ENCODE measurements at places on chromosomes 5 and 9.

- no peak for DNase-seq
These were observed 11.1 kb downstream of the UNC13B start for GRCh38 chr9:35172878-35173277.

- DNase-seq, result no peak
These were observed 72.4 kb downstream of the MSX2 start for GRCh38 chr5:174796711-174797192.

- peak; percentile 55 for DNase-seq
These were observed 618 bp downstream of the TNPO1 start for GRCh38 chr5:72817076-72817481.

- peak; percentile 78 for DNase-seq
These were observed 145.7 kb downstream of the ARHGAP26 start for GRCh38 chr5:142915813-142916424.

DNA sequence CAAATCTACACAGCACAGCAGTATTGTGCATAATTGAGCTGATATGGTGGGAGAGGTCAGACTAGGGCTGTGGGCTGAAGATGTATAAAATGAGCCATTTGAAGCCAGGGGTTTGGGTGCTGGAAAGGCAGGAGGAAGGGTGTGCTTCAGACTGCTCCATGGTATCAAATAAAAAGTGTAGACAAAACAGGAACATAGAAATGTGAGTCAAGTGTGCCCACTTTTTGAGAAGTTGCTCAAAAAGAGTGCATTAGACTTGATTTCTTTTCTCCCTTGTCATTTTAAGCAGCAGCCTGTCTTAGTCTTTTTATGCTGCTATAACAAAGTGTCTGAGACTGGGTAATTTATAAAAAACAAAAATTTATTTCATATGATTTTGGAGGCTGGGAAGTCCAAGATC lies 55.8 kb upstream of the ZFAND5 start:
- no peak for DNase-seq

GRCh38 chr9:122468735-122469134 lies 9.0 kb downstream of the OR1J1 start:
- no peak for DNase-seq

DNA sequence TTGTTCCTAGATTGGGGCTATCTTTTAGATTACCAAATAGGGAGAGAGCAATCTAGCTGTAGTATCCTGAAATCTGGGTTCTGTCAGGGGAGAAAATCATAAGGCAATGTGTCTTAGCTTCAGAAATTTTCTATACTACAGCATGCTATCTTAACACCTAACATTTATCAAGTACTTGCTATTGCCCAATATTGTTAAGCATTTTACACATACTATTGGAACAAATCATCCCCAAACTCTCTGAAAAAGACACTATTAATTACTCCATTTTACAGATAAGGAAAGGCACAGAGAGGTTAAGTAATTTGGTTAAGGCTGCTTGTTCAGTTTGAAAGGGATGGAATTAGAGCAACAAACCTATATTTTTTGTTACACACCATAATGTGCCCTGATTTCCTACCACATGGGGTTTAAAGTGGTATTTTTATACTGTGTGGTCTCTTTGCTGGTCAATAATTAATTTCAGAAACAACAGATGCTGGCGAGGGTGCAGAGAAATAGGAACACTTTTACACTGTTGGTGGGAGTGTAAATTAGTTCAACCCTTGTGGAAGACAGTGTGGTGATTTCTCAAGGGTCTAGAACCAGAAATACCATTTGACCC lies 57.2 kb upstream of the RIC1 start:
- no peak for DNase-seq

DNA sequence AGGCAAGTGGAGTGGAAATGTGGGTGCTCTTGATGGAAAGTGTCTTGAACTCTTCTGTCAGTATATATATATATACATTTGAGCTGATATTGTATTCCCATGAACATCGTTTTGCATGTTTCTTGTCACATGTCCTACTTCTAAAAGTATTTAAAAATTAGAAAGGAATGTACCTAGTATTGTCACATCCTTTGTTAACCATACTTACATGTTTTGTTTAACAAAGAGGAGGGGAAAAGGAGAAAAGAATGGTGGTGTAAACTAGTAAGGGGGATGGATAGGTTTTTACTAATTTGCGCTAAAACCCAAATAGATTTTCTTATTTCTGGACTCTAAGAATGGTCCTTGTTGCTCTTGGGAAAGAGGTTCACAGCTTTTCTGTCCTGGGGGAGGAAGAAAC lies 181.7 kb downstream of the GOLPH3 start:
- DNase-seq, result no peak

DNA sequence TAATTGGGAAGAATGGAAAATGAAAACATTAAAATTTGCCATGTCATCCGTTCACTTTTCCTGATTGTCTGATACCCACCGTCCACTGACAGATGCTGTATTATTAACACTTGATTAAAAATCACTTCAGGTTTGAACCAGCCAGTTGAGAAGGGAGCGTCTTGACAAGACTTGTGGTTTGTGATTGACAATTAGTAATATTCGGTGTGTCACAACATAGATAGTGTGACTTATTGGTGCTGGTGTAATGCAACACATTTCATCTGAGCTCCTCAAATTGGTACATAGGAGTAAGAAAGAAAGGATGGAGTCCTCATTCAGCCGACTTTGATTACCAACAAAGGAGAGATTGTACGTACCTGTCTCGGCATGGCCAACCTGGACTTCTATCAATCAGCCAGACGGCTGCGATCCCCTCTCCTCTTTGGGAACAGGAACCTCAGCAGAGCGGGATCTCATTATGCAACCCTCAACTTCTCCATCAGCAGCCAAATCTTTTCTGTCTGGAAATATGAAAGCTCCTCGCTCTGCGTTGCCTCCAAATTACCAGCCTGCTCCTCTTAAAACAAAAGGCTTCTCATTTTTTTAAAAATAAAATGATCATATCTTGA lies 211.7 kb upstream of the MVB12B start:
- DNase-seq, result no peak

GRCh38 chr9:20340511-20340861 lies 281.8 kb downstream of the MLLT3 start:
- no peak for DNase-seq

DNA sequence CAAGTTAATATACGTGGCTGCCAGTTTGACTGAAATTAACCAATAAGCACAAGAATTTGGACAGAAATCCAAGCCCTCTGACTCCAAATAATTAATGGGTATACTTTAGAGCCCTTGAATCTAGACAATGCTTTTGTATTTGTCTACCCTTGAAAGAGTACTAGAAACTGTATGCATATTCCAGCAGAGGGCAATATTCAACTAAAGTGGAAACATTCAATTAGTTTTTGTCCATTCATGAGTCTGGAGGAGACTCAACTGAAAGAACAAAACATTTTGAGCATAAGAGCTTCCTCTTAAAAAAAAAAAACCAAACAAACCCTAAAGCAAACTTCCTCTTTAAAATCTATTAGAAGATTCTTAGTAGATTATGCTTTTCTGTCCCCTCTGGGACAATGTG lies 157.8 kb downstream of the ARHGEF28 start:
- no peak for DNase-seq

DNA sequence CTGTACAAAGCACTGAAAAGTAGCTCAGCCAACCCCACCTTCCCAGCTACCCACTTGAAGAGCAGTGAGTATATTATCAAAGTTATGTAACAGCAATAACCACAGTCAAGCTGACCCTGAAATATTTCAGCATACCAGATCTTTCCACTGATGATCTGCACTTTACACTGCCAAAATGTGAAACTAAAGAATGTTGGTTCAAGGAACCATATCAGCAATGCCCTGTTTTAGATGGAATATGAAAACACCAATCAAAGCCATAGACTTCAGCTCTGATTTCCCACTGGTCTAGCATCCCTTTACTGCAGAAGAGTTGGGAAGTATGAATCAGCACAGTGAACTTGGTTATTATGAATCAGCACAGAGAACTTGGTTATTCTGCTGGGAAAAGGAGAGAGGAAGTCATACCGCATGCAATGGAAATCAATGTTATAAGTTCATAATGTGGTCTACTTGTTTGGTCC lies 20.0 kb downstream of the CEMIP2 start:
- no peak for DNase-seq

DNA sequence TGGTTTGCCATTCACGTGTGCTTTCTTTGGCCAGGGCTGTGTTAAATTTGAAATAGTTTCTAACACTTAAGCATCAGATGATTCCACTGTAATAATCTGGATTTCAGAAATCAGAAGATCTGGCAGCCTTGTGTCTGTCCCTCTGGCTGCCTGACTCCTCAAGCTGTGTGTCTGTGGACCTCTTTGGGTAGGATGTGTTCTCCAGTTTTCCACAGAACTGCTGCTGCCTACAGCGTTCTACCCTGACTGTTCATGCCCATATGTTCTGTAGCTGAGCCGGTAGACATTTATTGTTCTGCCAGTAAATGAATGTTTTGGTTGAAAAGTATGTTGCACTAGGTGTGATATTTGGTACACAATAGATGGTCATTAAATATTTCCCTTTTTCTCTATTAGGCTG lies 81.3 kb downstream of the SH3GL2 start:
- no peak for DNase-seq

DNA sequence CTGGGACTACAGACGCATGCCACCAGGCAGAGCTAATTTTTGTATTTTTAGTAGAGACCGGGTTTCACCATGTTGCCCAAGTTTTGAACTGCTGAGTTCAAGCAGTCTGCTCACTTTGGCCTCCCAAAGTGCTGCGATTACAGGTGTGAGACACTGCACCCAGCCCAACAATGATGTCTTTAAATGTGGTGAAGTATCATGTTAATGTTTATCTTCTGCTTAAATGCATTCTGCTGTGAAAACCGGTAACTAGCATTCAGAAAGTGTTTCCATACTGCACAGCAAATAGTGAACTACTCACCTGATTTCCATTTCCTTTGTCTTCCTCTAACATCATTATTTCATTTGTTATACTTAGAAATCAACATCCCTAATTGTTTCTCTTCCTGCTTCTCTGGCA lies 264.0 kb upstream of the ITGA1 start:
- no peak for DNase-seq

- peak; percentile 83 for DNase-seq
These were observed 87.8 kb downstream of the RXRA start for GRCh38 chr9:134413890-134414623.

- no peak for DNase-seq
These were observed 249.7 kb downstream of the ENC1 start for GRCh38 chr5:74390822-74391221.

DNA sequence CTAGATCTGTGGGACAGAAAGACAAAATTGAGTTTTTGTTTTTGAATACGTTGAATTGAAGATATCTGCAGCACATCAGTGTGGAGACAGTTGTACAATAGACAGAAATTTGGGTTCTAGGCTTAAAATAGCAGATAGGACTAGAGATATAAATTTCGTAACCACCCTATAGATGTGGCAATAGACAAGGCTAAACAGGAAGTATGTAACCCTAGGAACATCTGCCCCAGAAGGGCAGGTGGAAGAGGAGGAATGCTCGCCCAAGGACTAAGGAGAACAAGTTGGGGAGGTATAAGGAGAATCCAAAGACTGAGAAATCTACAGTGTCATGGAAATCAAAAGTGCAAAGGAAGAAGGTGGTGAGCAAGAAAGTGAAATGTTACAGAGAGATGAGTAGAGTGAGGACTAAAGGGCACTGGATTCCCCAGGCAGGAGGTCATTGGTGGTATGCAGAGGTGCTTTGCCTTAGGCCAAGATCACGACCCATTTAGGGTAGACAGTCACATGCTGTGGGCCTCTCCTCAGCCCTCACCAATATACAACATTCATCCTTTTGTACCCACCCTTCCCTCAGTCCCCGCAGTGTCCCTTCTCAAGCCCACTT lies 109.1 kb upstream of the ELL2 start:
- DNase-seq, result peak; percentile 59

DNA sequence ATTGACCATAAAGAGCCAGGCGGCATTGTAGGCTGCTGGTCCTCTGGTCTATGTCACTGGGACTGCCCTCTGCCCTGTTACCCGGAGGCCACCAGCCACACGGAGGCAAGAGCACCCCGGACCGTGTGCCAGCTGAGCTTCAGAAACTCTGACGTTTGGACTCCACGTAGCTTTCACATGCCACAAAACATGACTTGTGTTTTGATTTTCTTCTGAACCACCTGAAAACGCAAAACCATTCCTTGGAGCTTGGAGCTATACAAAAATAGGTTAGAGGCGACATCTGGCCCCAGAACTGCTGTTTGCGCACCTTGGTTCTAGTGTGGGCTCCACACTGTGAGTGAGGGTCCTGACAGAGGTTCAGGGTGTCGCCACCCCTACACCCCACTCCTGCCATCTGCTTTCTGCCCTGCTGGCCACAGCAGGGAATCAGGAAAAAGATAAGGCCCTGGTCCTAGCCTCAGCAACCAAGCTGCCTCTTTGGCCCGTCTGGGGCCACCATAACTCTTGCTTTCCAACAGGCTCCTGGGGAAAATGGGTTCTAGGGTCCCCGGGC lies 151.3 kb upstream of the IRX2 start:
- DNase-seq, result no peak

DNA sequence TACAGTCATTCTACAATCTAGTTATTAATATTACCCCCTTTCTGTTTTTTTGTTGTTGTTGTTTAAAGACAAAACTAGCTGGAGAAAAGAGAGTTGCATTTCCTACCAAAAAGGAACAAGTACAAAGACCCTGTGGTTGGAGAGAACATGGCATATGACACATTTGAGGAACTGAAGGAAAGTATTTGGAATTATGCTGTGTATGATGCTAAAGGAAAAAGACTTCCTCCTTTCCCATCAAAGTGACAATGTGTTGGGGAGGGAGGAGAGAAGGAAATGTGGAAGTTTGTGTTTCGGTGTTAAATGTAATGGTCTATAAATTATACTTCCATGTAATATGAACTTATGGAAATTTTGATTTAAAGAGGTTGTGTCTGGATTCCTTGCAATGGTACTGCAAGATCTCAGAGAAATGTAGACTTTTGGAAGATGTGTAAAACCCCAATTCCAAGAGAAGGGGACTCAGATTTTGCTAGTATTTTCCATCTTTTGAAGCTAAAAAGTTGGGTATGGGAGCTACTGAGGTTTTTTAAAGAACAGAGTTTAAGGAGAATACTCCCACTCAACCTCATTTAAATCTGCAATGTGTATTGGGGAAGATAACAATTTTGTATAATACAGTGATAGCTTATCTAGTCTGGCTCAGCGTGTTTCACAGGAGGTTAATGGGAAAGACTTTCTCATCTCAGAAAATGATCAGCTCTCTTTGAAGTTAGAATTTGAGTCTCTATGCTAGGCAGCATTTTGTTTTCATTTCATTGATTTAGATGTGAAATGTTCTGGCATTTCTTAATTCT lies 15.4 kb upstream of the TNFSF8 start:
- no peak for DNase-seq

- peak; percentile 53 for DNase-seq
These were observed 35.3 kb downstream of the EQTN start for GRCh38 chr9:27261517-27262211.

- DNase-seq, result no peak
These were observed 337.9 kb upstream of the RFX3 start for GRCh38 chr9:3863686-3864085.

DNA sequence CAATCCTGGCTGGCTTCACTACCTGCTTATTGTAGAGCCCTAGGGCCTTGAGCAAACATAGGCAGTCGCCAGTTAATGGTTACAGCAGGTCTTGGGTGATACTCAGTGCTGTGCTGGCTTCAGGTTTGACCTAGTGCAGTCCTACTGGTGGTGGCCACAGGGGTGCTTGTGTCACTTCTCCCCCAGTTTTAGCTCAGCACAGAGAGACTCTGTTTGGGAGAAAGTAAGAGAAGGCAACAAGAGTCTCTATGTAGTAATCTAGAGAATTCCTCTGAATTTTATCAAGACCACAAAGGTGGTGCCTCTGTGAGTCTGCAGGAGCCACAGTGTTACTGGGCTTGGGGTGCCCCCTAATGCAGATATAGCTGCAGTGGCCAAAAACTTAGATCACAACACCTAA lies 165.6 kb downstream of the CCDC171 start:
- no peak for DNase-seq

Data from MCF 10A (cell line).